ENCODE measurements at places on chromosomes 1 and 21. TPM values are rescaled to one million over a fixed set of nuclear protein-coding genes. Genes with fewer than 3 reads are reported as not detected.
A peak's percentile ranks its signal among the peaks of the same experiment; 100 is the strongest.

Gene B4GALT2
- total RNA-seq = 20.2 TPM

- peak overlapping the region; percentile 96 for H3K27ac ChIP-seq
- peak overlapping the region; percentile 62 for H3K4me3 ChIP-seq
- H3K36me3 ChIP-seq = peaks cover 7% of the 10 kb centered on the region
- no peaks in the 10 kb centered on the region for H3K27me3 ChIP-seq
Observed at GRCh38 chr21:36297938-36298572, 21.9 kb upstream of the MORC3 start.

- no peak for DNase-seq
- peak overlapping the region; percentile 78 for H3K4me3 ChIP-seq
- peaks cover 1% of the 10 kb centered on the region for H3K36me3 ChIP-seq
- H3K4me1 ChIP-seq = peaks cover 24% of the 10 kb centered on the region
Observed at GRCh38 chr1:53368314-53369033, 40.6 kb upstream of the LRP8 start.

Gene LCE1D
- not detected for total RNA-seq

- peak overlapping the region; percentile 79 for H3K27ac ChIP-seq
- peak overlapping the region; percentile 30 for H3K4me3 ChIP-seq
- H3K27me3 ChIP-seq = no peaks in the 10 kb centered on the region
- peaks cover 60% of the 10 kb centered on the region for H3K4me1 ChIP-seq
Observed at GRCh38 chr21:28832013-28832714, 160.5 kb downstream of the LTN1 start.

- H3K4me1 ChIP-seq = no peaks in the 10 kb centered on the region
- H3K27me3 ChIP-seq = peaks cover 15% of the 10 kb centered on the region
- no peak for DNase-seq
- H3K36me3 ChIP-seq = no peaks in the 10 kb centered on the region
- no peak overlapping the region for H3K27ac ChIP-seq
Observed at GRCh38 chr1:183090391-183091006, 67.3 kb downstream of the LAMC1 start.

Gene SYT6
- total RNA-seq = not detected
